ENCODE measurements at places on chromosomes 3 and 15.

GRCh38 chr15:60627298-60627943, 148.5 kb upstream of the ICE2 start:
- no peak for DNase-seq

- DNase-seq = no peak
These were observed 605.0 kb downstream of the NLGN1 start for GRCh38 chr3:174002543-174002942.

- DNase-seq = no peak
These were observed 9.1 kb upstream of the FOXB1 start for GRCh38 chr15:59994888-59995557.

- peak; percentile 48 for DNase-seq
These were observed 253.3 kb upstream of the LYSMD4 start for GRCh38 chr15:99986297-99987118.

DNA sequence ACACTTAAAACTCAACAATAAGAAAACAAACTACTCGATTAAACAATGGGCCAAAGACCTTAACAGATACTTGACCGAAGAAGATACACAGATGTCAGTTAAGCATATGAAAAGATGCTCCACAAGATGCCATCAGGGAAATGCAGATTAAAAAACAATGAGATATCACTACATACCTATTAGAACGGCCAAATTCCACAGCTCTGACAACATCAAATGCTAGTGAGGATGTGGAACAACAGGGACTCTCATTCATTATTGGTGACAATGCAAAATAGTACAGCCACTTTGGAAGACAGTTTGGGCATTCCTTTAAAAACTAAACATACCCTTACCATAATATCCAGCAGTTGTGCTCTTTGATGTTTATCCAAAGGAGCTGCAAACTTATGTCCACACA, 59.1 kb upstream of the UBE3A start:
- no peak for DNase-seq

DNA sequence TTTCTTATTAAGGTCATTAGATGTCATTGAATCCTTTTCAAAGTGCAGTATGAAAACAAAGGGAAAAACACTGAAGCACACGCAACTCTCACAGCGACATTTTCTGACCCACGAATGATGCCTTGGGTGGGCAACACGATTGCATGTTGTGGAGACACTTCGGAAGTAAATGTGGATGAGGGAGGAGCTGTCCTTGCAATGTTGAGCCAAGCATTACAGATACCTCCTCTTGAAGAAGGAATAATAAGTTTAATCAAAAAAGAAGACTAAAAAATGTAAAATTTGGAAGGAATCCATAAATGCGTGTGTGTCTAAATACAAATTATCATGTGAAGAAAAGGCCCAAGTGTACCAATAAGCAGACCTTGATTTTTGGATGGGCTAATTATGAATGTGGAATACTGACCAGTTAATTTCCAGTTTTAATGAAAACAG, 16.9 kb downstream of the THBS1 start:
- DNase-seq = no peak

DNA sequence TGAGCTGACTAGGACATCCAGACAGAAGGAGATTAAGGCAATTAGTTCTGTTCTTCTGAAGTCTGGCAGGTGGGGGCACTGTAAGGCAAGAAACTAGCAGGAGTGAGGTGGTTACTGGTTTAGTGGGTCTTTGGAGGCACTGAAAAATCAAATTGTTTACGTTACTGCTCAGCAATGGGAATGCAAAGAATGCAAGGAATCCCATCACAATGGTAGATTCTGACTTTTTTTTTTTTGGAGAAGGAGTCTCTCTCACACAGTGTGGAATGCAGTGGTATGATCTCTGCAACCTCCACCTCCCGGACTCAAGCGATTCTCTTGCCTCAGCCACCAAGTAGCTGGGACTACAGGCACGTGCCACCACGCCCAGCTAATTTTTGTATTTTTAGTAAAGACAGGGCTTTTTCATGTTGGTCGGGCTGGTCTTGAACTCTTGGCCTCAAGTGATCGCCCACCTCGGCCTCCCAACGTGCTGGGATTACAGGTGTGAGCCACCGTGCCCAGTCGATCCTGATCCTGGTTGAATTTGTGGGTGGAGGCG, 16.4 kb downstream of the FAM107A start:
- DNase-seq = no peak

DNA sequence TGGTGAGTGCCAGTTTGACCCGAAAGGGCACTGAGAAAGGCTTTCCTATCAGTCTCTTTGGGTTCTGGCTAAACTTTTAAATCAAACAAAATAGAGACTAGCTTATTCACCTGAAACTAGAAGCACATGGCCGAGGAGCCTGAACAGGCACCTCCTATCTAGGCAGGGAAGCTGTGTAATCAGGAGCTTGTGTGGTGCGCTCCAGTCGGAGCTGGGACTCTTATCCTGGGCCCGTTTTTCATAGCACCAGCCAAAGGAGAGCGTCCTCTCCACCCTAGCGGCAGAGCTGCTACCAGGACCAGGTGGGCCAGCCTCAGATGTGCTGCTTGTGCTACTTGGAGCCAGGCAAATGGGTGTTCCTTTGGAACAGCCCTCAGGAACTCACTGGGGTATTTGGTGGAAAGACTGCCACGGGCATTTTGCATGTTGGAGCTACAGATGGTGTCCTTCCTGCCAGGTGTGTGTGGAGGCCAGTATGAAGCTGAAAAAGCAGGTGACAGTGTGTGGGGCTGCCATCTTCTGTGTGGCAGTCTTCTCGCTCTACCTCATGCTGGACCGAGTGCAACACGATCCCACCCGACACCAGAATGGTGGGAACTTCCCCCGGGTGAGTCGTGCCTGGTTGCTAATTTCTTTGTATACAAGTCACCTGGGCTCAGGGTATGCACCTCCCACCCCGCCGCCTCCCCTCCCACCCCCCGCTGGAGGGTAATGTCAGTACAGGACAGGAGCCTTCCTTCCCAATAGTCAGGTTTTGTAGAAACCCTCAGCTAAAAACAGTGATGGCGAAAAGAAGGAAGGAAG, 833 bp downstream of the MAN2A2 start:
- DNase-seq = peak; percentile 65

DNA sequence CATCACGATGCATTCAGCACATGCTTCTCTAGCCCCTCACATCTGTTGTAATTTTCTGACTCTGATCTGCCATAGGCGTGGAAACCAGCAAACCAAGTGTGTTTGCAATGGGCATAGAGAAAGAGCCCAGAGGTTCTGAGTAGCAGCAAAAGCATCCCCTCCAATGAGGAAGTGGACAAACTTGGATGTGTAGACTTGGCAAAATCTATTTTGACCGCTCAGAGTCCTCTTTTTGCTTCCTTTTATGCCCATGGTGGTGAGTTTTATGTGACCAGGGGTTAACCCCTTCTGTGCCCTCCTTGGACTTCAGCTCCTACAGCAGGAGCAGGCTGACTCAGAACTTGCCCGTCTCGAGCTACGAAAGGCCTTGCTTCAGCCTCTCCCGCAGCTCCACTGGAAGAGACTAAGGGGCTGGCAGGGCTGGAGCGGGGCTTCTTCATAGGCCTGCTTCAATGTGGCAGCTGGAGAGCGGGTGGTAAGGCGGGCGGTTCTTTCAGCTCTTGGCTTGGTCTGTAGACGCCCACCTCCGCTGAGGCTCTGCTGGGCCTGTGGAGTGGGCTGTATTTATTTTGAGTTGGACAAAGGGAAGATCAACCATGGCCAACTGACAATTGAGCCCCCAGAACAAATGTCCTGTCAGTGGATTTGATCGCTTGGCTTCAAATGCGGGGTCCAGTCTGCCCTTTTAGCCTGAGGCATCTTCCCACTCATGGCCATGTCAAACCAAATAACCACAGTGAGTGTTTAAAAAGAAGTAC, 6.5 kb upstream of the ETV5 start:
- no peak for DNase-seq

DNA sequence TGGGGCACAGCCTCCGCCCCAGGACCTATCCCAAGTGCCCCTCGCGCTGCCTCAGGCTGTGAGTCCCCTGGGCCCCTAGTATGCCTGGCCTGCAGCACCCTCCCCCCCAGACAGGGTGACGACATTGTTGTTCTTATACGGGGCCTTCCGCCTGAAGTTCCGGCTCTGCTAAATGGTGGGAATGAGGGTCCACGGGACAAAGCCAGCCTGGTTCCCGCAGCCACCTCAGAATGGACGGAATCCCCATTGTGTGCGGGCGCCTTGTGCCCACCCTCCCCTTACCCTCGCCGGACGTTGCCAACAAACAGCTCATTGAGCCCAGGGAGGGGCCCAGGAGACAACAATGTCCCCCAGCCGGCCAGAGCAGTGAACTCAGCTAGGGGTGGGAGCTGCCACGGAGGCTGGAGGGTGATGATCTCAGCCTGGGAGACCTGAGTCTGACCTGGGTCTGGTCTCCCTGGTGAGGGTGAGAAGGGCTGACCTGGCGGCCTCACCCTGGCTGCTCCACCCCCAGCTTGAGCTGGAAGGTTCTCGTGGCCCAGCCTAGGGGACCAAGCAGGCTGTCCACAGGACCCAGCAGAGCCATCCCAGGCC, 10.2 kb upstream of the DLL4 start:
- no peak for DNase-seq

GRCh38 chr3:169772305-169772896, 795 bp upstream of the MYNN start:
- DNase-seq = peak; percentile 79

DNA sequence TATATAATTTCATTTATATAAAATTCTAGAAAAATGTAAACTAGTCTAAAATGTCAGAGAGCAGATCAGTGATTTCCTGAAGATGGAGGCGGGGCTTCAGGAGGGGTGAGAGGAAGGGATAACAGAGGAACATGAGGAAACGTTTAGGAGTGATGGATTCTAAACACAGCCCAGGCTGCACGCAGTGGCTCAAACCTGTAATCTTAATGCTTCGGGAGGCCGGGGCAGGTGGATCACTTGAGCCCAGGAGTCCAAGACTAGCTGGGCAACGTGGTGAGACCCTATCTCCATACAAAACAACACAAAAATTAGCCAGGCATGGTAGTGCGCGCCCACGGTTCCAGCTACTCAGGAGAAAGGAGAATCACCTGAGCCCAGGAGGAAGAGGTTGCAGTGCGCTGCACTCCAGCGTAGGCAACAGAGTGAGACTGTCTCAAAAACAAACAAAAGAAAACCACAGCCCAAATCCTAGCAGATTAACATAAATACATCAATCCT, 18.0 kb upstream of the IQCF1 start:
- no peak for DNase-seq

- DNase-seq = no peak
These were observed 7.1 kb downstream of the PLCD1 start for GRCh38 chr3:38022301-38022700.

DNA sequence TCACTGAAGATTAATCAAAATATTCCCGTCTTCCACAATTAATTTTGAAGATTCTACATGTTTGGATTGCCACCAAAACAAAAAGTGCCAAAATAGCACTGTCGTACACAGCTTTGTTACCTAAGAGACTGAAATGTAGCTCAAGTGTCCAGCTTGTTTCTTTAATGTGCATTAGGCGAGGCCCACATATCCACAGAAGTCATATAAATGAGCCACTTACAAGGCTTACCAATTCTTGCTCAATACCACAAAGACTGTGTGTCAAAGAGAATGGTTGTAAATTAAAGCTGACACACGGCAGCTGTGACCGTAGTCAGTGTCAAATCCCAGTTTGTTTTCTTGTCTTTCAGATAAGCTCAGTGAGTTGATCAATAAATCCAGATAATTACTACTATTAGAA, 639.4 kb upstream of the TBL1XR1 start:
- DNase-seq = no peak

- DNase-seq = no peak
These were observed 62.4 kb downstream of the COL8A1 start for GRCh38 chr3:99700631-99701268.

DNA sequence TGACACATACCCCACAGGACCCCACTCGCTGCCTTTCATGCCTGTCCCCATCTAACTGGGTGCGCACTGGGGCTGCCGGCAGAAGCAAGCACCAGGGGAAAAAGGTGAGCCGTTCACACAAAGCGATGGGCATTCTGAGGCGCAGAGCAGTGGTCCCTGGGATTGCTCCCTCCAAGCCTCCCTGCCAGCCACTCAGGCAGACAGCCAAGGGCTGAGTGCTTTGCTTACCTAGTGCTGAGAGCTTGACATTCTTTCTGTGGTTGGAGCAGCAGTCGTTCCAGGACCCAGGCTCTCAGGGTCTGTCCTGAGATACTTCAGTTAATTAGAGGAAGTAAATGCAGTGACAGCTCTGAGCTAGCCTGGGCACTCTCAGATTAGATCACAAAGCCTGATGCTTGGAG, 5.7 kb downstream of the ESYT3 start:
- DNase-seq = no peak

GRCh38 chr3:43426388-43426787, 140.0 kb downstream of the SNRK start:
- no peak for DNase-seq

- no peak for DNase-seq
These were observed 135.0 kb downstream of the TFG start for GRCh38 chr3:100844063-100844936.

GRCh38 chr3:143158014-143158988, 38.7 kb downstream of the CHST2 start:
- DNase-seq = no peak

GRCh38 chr3:98457543-98457942, 5.5 kb upstream of the OR5K1 start:
- DNase-seq = no peak
